Fibroblast of skin of left quadriceps (primary cell): ENCODE measurements at places on chromosomes 12 and 14.

DNA sequence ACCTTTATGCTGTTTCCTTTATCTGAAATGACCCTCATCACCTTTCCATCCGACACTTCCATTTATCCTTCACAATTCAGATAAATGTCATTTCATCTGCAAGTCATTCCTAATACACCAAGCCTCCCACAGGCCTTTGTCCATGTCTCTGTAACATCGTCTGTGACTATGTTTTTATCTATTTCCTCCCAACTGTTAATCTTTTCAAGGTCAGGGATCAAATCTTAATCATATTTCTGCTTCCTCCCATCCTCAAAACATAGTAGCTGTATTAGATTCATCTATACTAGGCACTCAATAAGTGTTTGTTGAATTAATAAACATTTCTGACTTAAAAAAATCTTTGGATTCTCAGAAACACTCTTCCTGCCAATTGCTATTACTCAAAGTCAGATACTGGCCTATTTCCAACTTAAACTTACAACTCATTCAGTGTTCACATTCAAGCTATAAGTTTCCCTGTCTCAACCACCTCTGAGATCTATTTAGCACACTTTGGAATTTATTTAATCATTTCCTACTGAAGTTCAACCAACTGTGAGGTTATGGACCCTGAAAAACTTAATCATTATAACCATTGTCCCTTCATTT is 100.2 kb upstream of the ALX1 start:
- DNase-seq = peak; percentile 11

DNA sequence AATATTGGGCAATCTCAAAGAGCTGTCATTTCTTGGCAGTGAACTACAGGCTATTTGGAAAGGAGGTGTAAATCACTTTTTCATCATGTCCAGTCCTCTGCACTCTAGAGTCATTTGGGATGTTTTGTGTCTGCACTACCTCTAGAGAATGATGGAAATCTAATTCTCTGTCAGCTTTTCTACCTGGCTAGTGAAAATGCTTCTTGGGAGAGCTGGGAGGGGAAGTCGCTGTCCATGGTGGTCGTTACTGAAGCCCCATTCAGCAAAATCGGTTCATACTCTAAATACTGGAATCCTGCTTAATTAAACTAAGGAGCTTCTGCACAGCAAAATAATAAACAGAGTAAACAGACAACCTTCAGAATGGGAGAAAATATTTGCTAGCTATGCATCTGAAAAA is 251.8 kb downstream of the APAF1 start:
- no peak for DNase-seq

DNA sequence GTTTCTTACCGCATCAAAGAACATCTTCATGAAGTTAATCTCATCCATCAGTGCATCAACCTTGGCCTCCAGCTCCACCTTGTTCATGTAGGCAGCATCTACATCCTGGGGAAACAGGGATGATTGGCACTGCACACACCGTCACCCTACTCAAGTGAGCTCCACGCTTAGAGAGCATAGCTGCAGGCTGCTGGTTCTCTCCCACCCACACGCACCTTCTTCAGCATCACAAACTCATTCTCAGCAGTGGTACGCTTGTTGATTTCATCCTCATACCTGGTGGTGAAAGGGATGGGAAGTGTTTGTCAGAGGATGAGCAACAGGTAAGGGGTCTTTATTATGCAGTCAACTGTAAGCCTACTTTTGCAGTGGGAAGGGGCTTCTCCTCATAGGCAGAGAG is 2.3 kb downstream of the KRT5 start:
- no peak for DNase-seq

DNA sequence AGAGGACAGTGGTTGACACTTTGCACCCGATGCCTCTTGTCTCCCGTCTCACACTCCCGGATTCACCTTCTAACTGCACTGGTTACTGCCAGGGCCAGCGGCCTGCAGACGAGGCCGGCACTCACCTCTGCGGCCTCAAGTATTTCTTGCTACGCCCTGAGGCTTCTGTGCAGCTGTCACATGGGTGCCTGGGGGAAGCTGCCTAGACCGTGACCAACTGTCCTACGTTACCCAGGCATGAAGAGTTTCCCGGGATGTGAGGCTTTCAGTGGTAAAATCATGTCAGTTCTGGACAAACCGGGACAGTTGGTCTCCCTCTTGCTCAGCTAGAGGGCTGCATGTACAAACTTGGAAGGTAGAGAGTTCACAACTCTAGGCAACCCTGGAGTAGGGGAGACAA is 274.5 kb downstream of the GLT1D1 start:
- no peak for DNase-seq

DNA sequence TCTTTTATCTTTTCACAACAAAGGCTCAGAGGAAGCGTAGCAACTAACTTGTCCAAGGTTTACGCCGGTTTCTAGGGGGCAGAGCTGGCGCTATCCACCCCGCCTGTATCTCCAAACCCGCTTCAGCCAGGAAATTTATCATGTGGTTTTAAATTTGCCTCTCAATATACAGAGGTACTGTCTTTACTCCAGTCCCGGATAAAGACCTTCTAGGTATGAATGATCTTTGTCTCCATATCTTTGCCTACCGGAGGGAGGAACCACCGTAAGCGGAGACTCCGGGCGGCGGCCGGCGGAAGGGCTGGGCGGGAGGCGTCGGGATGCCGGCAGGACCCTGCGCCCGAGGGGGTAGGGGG is 693 bp upstream of the RIMKLB start:
- DNase-seq = no peak

DNA sequence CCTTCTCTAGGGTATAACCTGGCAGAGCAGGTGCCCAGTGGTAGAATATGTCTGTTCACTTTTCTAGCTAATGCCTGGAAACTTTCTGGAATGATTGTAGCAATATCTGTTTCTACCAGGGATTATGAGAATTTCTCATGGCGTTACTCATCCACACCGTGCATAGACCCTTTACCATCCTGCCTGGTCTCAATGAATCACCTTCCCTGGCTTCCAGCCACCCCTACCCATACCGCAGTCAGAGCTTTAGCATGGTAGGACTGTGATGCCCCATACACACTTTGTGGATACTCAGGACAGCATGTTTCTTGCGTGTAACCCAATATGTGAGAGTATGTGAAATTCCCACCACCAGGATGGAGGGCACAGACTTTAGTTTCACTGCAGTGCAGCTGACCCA is 45.4 kb downstream of the TUNAR start:
- no peak for DNase-seq

DNA sequence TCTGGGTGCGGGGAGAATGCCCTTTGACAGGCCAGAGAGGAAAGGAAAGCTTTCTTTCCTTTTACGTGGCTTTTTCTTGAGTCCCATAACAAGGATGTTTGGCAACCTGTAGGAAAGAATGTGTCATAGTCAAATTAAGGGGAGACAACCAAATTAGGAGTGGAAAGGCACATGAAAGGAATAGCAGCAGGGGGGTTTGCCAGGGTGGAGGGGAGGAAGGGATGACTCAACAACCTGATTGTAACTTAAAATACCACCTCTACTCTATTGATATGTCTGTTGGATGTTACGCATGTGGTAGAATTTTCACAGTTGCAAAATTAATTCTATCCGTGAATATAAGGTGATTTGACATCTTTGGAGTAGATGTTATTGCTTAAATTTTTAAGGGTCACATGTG is 28.5 kb upstream of the MYBPC1 start:
- DNase-seq = no peak

GRCh38 chr14:61616524-61617185 is 78.7 kb upstream of the HIF1A start:
- DNase-seq = peak; percentile 72

DNA sequence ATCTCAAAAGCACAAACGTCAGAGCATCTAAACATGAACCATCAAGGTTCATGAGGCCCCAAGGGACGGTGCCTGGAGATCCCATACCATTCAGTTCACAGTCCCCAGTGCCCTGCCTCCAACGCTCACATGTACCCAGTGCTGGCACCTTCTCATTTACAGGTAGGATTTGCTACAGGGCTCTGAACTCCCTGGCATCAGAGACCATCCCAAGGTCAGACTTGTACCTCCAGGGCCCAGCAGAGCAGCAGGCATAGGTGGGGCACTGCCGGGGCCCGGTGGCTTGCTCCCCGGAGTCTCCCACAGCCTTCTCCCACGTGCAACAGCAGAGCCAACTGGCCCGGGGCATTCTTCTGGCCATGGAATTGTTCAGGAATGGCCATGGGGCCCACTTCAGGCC is 114.8 kb downstream of the BCL11B start:
- DNase-seq = no peak

DNA sequence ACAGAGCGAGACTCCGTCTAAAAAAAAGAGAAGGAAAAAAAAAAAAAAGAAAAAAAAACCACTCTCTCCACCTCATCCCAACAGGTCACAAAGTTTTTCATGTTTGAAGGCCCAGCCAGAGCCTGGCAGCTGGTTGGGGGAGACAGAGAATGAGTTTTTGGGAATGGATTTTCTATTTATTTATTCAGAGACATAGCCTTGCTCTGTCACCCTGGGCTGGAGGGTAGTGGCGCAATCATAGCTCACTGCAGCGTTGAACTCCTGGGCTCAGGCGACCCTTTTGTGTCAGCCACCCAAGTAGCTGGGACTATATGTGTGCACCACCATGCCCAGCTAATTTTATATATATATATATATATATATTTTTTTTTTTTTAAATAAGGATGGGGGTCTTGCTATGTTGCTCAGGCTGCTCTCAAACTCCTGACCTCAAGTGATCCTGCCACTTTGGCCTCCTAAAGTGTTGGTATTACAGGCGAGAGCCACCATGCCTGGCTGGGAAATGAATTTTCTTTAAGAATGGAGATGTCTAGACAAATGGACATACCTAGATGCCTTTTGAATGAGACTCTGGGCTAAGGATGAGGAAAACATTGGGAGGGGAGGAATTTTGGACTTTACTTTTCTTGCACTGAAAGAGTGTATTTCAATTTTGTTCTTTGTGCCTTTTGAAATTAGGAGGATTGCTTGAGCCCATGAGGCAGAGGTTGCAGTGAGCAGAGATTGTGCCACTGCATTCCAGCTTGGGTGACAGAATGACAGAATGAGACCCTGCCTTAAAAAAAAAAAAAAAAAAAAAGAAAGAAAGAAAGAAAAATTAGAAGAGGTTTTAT is 16.9 kb upstream of the PPP1R1A start:
- DNase-seq = no peak

DNA sequence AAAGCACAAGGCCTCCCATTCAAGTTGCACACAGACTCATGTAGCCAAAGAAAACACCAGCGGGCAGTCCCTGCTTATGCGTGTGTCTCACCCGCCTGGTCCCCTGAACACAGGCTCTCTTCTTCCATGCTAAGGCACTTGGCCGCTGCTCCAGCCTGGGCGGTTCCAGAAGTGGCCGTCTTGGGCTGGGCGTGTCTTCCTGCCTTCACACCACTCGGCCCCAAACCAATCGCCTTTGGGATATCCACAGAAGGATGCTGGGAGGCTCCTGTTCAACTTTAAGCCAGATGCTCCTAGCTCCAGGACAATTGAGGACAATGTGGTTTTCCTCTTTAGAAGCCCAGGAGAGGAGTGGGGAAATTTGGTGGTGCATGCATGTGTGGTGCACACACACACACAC is 2.2 kb downstream of the SCARB1 start:
- DNase-seq = no peak

DNA sequence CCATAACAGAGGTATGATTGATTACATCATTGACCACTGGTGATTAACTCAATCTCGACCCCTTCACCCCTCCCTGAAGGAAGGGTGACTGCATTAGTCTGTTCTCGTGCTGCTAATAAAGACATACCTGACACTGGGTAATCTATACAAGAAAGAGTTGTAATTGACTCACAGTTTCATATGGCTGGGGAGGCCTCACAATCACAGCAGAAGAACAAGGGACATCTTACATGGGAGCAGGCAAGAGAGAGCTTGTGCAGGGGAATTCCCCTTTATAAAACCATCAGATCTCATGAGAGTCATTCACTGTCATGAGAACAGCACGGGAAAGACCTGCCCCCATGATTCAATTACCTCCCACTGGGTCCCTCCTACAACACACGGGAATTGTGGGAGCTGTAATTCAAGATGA is 55.9 kb upstream of the TMCC3 start:
- no peak for DNase-seq

DNA sequence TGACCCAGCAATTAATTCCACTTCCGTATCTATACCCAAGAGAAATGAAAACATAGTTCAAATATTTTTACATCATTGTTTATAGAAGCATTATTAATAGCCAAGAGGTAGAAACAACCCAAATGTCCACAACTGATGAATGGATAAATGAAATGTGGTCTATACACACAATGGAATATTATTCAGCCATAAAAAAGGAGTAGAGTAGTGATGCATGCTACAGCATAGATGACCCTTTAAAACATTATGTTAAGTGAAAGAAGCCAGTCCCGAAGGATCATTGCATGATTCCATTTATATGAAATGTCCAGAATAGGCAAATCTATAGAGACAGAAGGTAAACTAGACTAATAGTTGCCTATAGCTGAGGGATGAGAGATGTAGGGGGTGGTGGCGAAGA is 29.3 kb downstream of the TGFB3 start:
- DNase-seq = no peak

DNA sequence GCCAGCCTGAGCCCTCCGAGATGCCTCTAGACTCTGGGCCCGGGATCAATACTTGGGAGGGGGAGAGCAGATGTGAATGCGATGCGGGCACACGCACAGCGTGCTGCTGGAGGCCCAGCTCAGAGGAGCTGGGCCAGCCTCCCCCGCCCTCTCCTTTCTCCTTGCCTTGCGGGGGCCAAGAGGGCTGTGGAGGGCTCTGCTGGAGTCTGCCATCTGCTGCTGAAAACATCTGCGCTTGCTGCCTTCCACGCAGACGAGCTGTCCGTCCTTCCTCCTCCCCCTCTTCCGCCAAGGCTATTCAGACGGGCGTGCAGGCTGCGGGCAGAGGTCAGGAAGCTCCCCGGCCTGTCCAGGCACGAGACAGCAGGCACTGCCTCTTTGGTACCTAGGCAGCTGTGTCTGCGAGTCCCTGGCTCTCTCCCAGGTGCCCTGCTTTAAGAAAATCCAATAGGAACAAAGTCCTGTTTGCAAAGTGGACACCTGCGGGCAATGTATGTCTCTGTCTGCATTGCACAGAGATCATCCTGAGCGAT is 75.2 kb downstream of the SPRING1 start:
- DNase-seq = no peak

DNA sequence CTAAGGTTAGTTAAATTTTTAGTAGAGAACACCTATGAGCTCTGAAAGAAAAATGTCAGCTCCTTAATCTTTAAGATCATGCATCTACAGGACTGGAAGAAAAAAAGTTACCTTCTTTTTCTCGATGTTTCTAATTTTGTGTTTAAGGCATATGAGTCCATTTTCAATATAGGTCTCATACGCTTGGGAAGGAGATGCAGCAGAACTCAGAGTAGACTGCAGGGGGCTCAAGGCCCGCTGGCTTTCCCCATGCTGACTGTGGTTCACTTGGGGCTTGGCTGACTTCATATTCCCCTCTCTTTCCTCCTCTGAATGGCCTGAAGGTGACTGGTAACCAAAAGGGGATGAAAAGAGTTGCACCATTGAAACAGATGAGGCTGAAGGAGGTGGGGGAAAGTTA is 1.5 kb downstream of the CAPRIN2 start:
- peak; percentile 13 for DNase-seq
